ENCODE measurements at places on chromosomes 11 and 22.

- DNase-seq, result no peak
These were observed 106.4 kb downstream of the NECTIN1 start for GRCh38 chr11:119622454-119623143.

DNA sequence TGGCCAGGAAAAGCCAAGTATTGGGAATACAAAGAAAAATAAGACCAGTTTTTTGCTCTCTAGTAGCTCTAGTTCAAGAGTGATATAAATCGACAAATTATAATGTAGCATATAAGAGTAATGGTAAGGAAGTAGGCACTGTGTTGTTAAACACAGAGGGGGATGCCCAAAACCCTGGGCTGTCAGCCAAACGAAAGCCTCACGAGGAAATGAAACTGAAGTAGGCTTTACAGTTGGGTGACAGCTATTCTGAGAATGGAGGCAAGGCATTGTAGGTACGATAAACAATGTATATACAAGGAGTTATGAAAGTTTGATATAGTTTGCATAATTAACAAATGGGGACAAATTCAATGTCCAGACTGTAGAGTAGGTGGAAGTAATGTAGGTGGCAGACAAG is 176.4 kb downstream of the FAM181B start:
- no peak for DNase-seq

GRCh38 chr11:120814531-120815318 is 209.2 kb upstream of the TBCEL start:
- DNase-seq, result no peak

DNA sequence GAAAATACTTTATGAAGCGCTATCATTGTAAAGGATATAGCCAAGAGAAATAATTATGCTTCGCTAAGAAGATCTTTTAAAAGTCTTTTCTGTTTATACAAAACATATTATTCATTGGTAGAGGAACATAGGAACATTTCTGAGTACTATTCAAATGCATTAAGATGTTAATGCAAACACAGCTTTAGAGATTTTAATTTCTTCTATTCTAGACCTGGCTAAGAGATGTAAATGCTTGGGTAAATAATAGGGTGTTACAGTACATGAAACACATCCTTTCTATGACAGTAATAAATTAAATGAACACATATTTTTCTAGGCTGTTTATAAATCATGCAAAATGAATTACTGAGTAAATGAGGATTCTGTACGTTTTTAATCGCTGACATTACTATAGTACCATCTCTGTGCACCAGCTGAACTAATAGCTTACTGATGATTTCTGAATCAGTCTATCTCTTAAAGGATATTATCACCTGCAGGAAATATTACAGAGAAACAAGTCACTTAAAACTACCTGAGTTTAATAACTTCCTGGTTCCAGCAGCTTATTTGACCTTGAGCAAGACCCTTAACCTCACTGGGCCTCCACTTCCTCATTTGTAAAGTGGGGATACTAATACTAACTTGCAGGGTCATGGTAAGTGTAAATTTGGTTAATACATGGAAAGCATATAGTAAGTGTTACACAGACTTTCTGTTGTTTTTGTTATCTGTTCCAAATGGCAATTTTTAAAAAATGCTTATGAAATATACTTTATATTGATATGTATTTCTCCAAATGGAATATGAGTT is 344.9 kb downstream of the DYNC2H1 start:
- DNase-seq, result no peak

GRCh38 chr22:49047447-49047846 is 780.2 kb downstream of the BRD1 start:
- DNase-seq, result no peak

DNA sequence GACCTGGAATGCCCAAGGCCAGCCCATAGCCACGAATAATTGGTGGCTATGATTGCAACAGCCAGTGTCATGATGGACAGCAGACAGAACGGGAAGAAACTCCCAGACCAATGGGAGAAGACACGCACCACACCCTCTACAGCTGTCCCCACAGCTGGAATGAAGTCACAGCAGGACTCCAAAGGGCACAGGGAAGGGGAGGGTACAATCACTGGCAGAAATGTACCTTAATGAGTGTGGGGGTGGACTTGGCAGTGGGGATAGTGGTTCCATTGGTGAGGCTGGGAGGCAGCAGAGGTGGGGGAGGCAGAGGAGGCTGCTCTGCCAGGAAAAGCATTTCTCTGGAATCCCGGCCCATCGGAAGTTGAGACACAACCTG is 52.9 kb downstream of the SGSM3 start:
- no peak for DNase-seq

- DNase-seq, result no peak
These were observed 6.4 kb downstream of the ACRV1 start for GRCh38 chr11:125674210-125674609.

DNA sequence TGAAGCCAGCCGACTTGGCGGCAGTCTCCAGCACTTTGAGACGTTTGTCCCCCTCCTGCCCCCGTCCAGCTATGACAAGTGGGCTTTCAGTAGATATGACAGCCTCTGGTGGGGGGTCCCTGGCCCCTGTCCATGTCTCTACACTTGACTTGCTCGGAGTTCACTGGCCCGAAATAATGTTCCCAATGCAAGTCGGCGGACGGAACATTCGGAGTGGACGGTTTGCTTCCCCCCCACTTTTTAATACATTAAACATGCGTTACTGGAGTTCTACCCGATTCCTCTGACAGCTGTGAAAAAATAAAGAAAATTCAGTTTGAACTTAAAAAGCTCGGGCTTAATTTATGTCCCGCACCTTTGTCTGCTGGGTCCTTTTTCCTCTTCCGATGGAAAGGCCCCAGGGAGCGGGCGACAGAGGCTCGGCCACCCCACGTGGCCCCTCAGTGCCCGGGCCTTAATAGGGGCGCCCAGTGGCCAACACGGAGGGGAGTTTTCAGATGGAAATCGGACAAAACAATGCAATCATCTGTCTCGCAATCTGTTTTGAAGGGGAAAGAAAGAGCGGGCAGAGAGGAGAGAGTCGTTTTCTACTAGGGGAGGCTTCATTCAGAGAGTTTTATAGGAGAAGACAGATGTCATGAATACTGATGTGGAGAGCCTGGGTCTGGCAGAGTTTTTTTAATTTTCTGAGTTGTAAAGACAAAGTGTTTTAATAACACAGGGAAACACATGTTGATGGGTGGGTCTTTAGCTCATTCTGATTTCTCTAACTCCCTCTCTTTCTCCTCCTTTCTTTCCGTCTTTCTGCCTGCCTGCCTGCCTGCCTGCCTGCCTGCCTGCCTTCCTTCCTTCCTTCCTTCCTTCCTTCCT is 50.2 kb downstream of the SMIM38 start:
- no peak for DNase-seq

DNA sequence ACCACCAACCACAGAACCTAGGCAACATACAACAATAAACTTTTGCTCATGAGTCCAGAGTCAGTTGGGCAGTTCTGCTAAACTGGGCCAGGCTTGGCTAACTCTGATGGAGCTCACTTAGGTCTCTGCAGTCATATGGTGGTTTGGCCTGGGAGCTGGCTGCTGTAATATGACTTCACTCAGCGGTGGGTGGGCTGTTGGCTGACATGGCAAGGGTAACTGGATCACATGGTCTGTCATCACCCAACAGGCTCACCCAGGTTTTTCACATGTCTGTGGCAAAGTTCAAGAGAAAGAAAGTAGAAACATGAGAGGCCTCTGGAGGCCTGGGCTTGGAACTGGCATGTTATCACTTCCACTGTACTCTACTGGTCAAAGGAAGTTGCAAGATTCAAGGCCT is 43.2 kb upstream of the CLMP start:
- DNase-seq, result no peak

DNA sequence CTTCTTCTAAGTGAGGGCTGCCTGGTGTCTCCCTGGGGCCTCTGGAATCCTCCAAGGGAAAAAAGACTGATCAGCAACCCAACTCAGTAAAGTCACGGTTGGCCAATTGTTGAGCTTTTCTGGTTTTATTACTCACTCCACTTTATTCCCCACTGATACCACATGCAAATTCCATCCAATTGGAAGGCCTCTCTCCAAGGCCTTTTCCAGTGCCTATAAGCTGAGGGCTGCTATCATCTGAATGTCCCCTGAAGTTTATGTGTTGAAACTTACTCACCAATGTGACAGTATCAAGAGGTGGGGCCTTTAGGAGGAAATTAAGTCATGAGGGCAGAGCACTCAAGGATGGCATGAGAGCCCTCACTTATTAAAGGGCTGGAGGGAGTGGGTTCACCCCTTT is 463.3 kb downstream of the BUD13 start:
- DNase-seq, result no peak

GRCh38 chr11:115769891-115770290 is 265.7 kb upstream of the CADM1 start:
- DNase-seq, result no peak

DNA sequence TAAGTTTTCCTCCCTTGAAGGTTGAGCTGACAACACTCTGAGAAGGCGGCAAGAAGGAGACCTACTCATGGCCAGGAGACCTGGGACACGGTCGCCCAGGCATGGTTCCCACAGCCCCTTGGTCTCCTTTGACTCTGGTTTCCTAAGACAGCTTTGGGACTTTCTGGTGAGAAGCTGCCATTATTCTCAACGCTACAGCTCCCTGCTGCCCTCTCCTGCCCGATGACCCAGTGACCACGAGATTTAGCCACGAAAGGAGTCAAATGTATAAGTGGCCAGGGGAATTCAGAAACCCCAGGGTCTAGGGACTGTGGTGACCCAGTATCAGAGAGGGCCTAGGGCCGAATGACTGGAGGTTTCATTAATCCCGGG is 699 bp upstream of the SDF2L1 start:
- DNase-seq, result no peak

DNA sequence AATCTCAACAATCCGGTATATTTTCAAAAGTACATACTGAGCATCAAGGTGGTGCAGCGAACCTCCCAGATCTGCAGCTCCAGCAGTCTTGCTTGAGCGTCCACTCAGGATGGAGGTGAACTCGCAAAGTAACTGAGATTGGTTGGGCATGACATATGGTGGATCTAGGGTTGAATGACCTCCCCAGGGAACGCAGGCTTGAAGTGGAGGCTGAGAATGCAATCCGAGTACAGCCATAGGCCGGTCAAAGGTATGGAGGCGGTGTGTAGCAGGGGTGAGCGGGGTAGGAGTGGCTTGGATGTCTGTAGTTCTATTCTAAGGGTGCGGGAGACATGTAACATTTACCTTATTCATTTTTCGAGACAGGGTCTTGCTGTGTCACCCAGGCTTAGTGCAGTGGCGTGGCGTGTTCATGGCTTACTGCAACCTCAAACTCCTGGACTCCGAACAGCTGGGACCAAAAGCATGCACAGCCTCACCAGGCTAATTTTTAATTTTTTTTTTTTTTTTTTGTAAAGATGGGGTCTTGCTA is 631 bp upstream of the C22orf39 start:
- DNase-seq, result peak; percentile 86

DNA sequence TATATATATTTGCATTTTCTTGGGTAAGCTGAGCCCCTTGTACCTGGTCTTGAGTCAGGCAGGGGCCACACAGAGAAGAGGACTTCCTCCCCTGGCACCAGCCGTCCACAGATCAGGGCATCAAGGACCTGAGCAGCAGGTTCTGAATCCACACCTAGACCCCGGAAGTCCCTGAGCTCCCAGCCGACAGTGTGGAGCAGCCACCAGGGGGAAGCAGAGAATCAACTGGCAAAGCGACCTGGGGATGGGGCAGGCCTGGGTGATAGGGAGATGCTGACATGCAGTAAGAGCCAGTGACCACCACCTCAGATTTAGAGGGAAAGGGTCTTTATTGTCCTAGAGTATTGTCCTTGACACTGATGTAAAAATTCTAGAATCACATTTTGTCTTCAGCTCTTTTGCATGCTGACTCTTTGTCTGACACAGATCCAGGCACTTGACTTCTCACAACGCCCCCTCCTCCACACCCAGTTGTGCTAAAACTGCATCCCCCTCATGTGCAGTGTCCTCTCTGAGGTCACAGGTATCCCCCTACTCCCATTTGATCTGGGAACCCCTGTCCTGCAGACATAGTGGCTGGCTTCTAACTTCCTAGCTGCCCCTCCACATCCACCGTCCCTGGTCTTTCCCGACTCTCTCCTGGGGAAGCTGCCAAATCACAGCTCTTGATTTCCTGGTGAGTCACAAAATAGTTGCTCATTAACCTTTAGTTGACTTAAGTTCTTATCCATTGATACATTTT is 109.3 kb downstream of the GGTLC2 start:
- DNase-seq, result peak; percentile 80

GRCh38 chr11:46497498-46497897 is 96.3 kb downstream of the AMBRA1 start:
- DNase-seq, result no peak

- no peak for DNase-seq
These were observed 72.1 kb upstream of the YWHAH start for GRCh38 chr22:31872209-31872608.

- DNase-seq, result no peak
These were observed 6.0 kb upstream of the LGALS12 start for GRCh38 chr11:63499874-63500273.

GRCh38 chr11:24934733-24935439 is 438.0 kb downstream of the LUZP2 start:
- DNase-seq, result no peak

- DNase-seq, result no peak
These were observed 27.3 kb upstream of the TMEM86A start for GRCh38 chr11:18671246-18671645.

GRCh38 chr22:44143105-44143474 is 37.6 kb upstream of the PARVG start:
- no peak for DNase-seq

DNA sequence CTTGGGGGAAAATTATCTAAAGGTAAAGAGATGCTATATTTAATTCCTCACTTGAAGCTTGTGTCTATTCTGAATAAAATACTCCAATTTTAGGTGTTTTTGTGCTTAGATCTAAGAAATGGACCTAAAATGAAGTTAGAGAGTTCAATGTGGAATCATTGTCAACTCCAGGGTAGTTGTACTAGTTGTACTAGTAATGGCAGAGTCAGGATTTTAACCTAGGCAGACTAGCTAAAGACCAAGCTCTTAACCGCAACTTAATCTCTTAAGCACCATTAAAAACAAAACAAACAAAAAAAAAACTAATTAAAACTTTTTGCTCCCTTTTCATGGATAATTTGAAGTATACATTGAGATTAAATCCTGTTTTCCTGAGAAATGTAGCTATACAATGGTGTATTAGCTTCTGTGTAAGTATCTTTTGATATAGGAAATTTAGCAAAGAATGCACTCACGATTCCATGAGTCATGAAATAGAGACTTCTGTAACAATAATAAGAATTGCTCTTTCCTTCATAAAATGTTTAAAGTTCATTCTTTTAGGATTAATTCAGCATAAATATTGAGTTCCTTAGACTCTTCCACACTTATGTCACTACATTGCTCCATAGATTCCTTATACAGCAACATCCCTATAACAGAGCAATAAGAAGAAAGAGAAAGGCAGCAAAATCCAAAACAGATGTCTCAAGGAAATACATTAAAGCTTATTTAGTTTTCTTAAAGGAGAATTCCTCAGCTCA is 26.5 kb upstream of the SOX6 start:
- no peak for DNase-seq

GRCh38 chr11:18395735-18396504 is 1.6 kb downstream of the LDHA start:
- DNase-seq, result peak; percentile 95

- DNase-seq, result no peak
These were observed 71.6 kb downstream of the KCNQ1 start for GRCh38 chr11:2516276-2517015.

- DNase-seq, result no peak
These were observed 266.9 kb downstream of the KIRREL3 start for GRCh38 chr11:126733685-126734084.

- DNase-seq, result no peak
These were observed 2.6 kb upstream of the CHRM1 start for GRCh38 chr11:62923601-62924411.

- no peak for DNase-seq
These were observed 31.5 kb downstream of the TRMU start for GRCh38 chr22:46366801-46367706.

All from D341Med (cell line).